GM12878 (cell line): ENCODE measurements at places on chromosomes 11 and 22.

DNA sequence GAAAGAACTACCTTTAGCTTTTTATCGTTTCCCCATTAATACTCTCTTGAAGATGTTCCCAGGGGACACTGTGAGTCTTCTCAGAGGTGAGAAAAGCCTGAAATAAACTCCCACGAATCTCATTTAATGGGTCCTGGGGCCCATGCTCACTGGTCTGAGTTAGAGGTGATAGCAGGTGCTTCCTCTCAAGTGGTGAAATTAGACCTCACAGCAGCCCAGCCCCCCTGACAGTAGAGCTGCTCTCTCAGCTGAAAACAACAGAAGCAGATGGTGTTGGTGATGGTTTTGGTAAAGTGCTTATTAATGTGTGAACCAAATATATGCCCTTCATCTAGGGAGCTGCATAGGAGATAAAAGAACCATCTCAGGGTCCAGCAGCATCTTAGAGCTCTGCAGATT is 76.8 kb upstream of the VPREB1 start:
- DNase-seq, result peak; percentile 79

DNA sequence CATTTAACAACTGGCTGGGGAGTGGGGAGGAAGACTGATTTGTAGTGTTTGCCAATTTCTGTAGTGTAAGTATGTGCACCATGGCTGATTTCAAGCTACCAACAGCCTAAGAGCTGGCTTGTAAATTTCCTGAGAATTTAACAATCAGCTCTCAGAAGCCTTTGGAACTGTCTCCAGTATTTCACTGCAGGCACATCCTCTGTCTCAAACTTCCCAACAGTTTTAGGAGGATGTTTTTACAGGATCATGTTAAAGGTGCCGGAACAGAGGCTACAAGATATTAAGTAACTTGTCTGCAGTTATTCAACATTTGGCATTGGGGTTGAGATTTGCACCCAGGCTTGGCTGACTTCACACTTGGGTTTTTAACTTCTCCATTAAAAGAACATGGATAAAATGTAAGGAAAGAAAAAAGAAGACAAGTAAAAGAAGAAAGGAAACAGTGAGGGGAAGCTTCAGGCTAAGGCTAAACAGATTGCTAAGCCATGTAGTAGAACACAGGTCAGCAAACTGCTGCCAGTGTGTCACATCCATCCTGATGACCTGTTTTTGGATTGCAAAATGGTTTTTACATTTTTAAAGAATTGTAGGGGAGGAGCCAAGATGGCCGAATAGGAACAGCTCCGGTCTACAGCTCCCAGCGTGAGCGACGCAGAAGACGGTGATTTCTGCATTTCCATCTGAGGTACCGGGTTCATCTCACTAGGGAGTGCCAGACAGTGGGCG is 204.8 kb upstream of the SESN3 start:
- no peak for DNase-seq

DNA sequence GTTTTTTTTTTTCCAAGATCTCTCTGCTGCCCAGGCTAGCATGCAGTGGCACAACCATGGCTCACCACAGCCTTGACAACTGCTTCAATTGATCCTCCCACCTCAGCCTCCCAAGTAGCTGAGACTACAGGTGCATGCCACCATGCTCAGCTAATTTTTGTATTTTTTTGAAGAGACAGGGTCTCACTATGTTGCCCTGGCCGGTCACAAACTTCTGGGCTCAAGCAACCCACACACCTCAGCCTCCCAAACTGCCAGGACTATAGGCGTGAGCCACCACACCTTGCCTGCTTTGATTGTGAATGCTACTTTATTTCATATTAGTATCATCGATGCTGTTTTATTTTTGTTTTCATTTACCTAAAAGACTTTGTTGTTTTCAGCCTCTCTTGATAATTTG is 81.5 kb upstream of the GNAZ start:
- no peak for DNase-seq

- no peak for DNase-seq
These were observed 137.4 kb downstream of the CADM1 start for GRCh38 chr11:115366826-115367225.

- DNase-seq, result no peak
These were observed 30.6 kb upstream of the QSER1 start for GRCh38 chr11:32861850-32862577.

GRCh38 chr11:68374531-68374930 is 62.1 kb downstream of the LRP5 start:
- DNase-seq, result no peak

GRCh38 chr11:122625976-122626665 is 29.4 kb upstream of the UBASH3B start:
- DNase-seq, result no peak

- DNase-seq, result no peak
These were observed 28.9 kb downstream of the MOV10L1 start for GRCh38 chr22:50118557-50119168.

DNA sequence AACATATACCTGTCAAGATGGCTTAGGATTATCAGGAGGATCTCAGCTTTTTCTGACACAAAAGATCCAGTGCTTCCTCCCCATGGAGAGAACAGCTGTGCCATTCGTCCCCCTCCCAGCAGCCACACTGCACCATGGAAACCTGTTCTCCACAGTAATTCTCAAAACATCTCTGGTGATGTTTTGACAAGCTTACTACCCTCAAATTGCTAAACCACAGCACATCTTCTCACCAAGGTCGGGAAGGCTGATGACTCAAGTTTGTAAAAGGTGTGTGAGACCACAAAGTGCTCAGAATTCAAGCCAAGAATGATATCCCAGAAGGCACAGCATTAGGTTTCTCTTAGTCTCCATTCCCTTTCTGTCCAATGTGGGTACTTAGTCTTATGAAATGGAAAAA is 3.9 kb upstream of the RAB38 start:
- DNase-seq, result peak; percentile 78

GRCh38 chr11:43397251-43397650 is 38.5 kb downstream of the TTC17 start:
- no peak for DNase-seq

- DNase-seq, result no peak
These were observed 390.5 kb upstream of the RAG2 start for GRCh38 chr11:36988556-36988955.

- no peak for DNase-seq
These were observed 68.6 kb downstream of the CDKN1C start for GRCh38 chr11:2816941-2817421.

DNA sequence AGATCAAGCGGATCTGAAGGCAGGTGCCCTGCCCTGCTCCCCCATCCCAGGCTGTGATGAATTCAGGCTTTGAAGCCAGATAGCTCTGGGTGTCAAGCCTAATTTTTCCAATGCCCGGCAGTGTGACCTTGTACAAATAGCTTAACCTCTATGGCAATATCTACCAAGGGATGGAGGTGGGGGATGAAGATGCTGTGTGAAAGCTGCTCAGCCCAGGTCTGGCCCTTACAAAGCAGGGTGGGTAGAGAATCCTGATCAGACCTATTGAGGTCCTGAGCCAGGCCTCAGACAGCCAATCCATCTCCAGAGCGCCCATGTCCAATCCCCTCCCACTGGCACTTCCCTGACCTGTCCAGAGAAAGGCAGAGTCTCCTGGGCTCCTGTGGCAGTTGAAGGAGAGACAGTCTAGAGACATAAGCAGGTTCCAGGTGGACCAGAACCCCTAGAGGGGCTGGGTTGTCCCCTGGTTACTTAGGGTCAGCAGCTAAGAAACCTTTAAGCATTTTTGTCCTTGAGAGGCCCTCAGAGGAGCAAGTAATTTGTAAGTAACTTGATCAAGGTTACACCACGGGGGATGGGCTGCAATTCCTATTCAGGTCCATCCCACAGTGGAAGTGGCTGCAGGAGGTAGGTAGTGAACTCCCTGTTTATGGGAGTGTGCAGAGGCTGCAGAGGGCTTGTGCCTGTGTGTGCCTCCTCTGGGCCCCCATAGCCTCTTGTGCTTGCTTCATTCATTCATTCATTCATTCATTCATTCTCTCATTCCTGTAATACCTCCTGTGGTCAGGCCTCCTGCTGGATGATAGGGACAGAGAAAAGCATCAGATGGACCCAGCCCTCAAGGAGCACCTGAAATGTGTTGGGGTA is 10.4 kb downstream of the P2RY2 start:
- DNase-seq, result no peak

DNA sequence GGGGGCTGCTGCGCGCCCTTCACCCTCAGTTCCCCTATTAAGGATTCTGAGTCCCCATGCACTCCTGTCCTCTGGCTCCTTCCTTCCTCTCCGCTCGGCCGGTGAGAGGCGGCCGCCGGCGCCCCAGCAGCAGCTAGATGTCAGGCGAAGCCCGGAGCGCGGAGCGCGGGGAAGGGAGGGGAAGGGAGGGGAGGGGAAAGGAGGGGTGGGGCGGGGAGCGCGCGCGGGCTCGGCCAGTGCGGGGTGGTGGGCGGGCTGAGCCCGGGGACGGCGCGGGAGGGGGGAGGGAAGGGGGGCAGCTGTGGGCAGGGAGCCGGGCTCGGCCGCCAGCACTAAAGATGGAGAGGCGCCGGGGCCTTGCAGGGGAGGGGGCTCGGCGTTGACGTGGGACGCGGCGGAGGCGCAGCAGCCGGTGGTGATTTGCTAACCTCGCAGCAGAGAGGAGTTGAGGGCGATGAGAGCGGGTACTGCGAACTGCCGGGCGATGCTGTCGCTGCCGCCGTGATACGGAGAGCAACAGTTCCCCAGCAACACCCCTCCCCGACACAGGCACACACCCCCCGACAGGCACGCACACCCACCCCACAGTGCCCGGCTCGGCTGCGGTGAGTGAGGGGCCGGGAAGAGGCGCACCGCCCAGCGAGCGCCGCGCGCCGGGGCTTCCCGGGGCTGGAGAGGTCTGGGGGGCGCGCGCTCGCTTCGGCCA is at the start of gene ZBTB16:
TSS of gene ZBTB16 (plus strand) at position 434 of the 706 bp plus-strand sequence. CDS start 3,590 bp downstream, outside the sequence.
- no peak for DNase-seq

GRCh38 chr11:86395061-86395551 is 20.4 kb downstream of the CCDC81 start:
- no peak for DNase-seq

DNA sequence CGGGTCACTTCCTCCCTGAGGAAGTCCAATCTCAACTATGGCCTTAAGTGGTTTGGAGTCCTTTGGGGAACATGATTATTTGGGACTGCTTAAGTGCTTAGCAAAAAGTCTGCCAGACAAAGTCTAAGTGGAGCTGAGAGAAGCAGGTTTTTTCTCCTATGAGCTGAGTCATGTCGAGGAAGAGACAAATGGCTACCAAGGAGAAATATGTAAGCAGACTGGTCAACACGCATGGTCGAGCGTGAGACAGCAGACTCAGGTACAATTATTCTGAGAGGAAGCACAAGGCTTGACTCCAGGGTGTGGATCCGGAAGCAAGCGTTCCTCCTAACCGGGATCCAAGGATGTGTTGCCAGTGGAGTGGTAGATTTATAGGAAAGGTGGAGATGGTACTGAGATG is 30.6 kb downstream of the UBASH3B start:
- no peak for DNase-seq

DNA sequence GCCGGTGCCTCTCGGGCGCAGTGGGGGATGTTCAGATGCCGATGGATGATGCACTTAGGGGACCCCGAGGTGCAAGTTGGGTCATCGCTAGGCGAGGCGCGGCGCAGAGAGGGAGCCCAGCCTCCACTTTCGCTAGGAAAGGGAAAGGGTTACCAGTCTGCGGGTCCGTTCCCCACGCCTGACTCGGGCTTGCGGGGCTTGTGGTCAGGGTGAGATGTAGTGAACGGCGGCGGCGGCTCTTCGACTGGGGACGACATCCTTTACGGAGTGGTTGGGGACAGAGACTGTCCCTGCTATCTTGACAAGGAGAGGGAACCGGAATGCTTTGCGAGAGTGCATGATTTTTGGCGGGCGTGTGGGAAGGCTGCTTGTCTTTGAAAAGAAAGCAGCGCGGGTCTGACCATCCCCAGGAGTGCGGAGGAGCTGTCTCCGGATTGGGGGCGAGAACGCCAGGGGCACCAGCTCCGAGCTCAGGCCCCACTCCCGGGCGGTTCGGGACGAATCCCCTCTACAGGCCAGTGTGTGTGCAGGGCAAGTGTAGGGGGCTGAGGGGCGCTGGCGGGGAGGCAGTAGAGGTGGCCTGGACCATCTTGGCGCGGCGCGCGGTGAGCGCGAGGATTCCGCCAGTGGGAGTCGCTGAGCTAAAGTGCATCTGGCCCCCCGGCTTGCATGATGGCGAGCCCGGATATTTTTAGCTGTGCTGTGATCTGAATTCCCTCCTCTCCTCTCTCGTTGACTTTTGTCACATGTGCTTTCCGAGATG is 1.1 kb downstream of the FAT3 start:
- no peak for DNase-seq

DNA sequence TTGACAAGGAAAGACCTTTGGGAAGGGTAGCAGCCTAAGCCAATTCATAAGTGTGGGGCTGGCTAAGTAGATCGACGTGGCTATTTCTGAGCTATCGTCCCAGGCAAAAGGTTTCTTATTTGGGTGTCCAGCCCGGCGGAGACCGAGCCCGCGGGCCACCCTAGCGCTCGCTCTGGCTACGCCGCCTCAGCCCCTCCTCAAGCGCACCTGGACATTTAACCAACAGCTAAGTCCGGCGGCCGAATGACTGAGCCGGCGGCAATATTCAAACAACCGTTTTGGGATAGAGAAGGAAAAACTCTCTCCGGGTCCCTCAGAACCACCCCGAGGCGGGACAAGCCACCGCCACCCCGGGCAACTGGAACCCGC is 457 bp downstream of the RNF141 start:
- no peak for DNase-seq

GRCh38 chr11:69335781-69336405 is 41.9 kb downstream of the MYEOV start:
- DNase-seq, result no peak

DNA sequence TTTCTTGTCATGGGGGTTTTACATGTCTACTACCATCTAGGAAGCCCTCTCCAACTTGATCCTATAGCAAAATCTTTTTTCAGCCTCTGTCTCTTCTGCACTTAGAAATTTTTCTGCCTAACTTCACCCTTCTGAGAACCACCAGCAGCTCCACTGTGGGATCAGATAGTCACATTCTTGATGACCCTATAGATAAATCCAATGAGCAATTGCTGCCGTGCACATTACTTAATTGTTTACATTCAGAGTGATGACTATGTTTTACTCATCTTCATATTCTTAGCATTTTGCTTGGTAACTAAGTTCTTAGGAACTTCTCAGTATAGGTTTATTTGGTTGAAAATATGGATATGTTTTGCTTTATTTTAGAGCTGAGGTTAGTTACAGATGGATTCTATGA is 12.4 kb upstream of the ETS1 start:
- no peak for DNase-seq

DNA sequence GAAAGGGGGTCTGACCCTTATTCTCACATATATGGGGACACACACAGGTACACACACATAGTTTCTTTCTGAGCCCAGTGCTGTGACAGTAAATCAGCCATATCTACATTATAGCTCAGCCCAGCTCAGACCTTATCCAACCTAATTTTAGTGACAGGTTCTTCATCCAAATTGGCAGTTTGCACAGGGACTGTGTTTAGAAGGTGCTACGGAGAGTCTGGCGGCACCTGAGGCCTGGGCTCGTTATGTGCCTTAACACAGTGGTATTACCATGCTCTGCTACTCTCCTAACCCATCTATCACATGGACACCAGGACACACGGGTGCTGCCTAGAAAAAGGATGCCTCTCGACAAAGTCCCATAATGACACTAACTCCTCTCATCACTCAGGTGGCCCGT is 109.3 kb downstream of the GALNT18 start:
- DNase-seq, result no peak

GRCh38 chr11:19802773-19803293 is 90.2 kb downstream of the NAV2 start:
- no peak for DNase-seq
